ENCODE measurements at places on chromosomes 11 and 22.

DNA sequence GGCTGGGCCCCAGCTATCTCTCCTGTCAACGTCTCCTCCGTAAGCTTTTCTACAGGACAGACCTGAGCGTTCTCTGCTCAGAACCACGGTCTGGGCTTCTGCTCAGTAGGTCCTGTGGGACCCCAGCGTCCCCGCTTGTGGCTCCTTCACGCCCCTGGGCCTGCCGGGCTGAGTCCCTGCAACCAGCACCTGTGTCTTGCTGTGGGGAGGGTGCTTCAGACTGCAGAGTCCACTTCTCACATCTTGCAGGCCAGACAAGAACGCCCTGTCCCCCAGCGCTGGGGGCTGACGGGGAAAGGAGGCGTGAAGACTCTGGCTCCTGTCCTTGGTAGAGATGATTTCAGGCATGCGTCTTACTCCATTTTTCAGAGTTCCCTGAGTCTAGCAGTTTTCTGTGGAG, 1480.8 kb downstream of the BRD1 start:
- no peaks in the 10 kb centered on the region for H3K4me1 ChIP-seq
- H3K36me3 ChIP-seq: no peaks in the 10 kb centered on the region
- H3K27ac ChIP-seq: no peak overlapping the region
- H3K27me3 ChIP-seq: no peaks in the 10 kb centered on the region
- H3K4me3 ChIP-seq: no peak overlapping the region
- no peak for DNase-seq

DNA sequence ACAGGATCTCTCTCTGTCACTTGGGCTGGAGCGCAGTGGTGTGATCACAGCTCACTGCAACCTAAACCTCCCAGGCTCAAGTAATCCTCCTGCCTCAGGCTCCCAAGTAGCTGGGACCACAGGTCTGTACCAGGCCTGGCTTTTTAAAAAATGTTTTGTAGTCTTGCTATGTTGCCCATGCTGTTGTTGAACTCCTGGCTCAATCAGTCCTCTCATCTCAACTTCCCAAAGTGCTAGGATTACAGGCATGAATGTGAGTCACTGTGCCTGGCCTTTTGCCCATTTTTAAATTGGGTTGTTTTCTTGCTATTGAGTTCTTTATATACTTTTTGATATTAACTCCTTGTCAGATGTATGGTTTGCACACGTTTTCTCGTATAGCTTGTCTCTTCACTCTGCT, 33.0 kb upstream of the PITPNB start:
- no peak for DNase-seq
- no peaks in the 10 kb centered on the region for H3K36me3 ChIP-seq
- H3K4me3 ChIP-seq: no peak overlapping the region
- no peak overlapping the region for H3K27ac ChIP-seq

GRCh38 chr11:117385471-117385870, 57.8 kb downstream of the CEP164 start:
- H3K27ac ChIP-seq: no peak overlapping the region
- no peaks in the 10 kb centered on the region for H3K4me1 ChIP-seq
- H3K36me3 ChIP-seq: peaks cover 53% of the 10 kb centered on the region
- no peaks in the 10 kb centered on the region for H3K27me3 ChIP-seq
- no peak for DNase-seq
- H3K4me3 ChIP-seq: no peak overlapping the region

DNA sequence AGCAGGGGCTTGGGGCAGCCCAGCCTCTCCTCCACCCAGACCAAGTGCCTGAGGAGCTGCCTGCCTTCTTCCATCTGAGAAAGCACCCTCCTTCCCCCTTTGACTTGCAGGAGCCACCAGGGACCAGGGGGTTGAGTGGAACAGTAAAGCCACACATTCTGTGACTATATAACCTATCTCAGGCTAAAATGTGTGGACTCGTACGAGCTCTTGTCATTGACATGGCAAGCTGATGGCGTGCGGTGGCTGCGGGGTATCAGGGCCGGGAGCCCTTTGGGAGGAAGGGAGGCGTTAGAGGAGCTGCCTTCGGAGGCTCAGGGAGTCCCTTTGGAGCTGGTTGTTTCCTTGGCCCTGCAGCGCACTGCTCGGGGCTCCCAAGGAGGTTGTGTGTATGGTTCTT, 84.5 kb downstream of the CEP164 start:
- no peaks in the 10 kb centered on the region for H3K27me3 ChIP-seq
- no peak for DNase-seq
- no peak overlapping the region for H3K4me3 ChIP-seq
- peaks cover 46% of the 10 kb centered on the region for H3K36me3 ChIP-seq
- H3K27ac ChIP-seq: no peak overlapping the region

DNA sequence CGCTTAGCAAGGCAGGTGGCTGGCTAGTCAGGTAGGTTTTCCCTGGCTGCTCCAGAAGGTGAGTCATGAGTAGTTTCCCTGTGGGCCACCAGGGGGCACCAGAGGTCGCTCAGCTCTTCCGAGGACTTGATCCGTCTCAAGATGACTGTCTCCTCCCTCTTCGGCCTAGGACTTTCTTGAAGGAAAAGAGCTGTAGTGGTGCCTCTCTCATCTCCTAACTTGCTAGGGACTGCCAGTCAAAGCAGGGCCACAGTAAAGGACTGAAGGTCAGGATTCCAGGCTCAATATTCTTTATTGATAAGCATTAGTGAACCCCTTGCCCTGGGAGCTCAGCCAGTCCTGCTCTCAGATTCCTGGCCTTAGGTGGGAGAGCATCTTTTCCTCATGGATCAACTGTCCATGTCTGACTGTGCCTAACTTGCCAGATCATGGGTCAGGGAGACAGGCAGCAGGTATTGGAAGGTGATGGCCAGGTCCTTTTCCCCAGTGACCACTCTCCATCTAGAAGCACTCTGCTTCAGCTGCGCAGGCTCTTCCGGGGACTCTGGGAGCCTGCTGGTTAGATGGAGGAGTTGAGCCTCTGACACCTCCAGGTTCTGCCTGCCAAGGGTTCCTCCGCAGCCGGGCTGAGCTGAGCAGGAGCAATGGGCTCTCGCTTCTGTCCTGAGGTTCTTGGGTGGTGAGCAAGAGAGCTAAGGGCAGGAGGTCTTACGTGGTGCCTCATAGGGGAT, 1.9 kb downstream of the POLD4 start:
- H3K27ac ChIP-seq: peak overlapping the region; percentile 96
- H3K36me3 ChIP-seq: no peaks in the 10 kb centered on the region
- peak overlapping the region; percentile 85 for H3K4me3 ChIP-seq
- DNase-seq: peak; percentile 41

- H3K4me1 ChIP-seq: peaks cover 56% of the 10 kb centered on the region
- no peak for DNase-seq
- no peak overlapping the region for H3K4me3 ChIP-seq
- no peaks in the 10 kb centered on the region for H3K36me3 ChIP-seq
- H3K27ac ChIP-seq: peak overlapping the region; percentile 79
Observed at GRCh38 chr11:121465709-121466062, 12.9 kb upstream of the SORL1-AS1 start.

GRCh38 chr11:8732748-8733241, 50.2 kb downstream of the RPL27A start:
- H3K4me1 ChIP-seq: peaks cover 48% of the 10 kb centered on the region
- peaks cover 21% of the 10 kb centered on the region for H3K36me3 ChIP-seq
- no peak overlapping the region for H3K4me3 ChIP-seq
- no peaks in the 10 kb centered on the region for H3K27me3 ChIP-seq

- peaks cover 77% of the 10 kb centered on the region for H3K4me1 ChIP-seq
- DNase-seq: peak; percentile 79
- H3K36me3 ChIP-seq: no peaks in the 10 kb centered on the region
Observed at GRCh38 chr11:65489706-65490320, 9.0 kb upstream of the MALAT1 start.

GRCh38 chr11:101817581-101817980, 97.2 kb upstream of the CEP126 start:
- no peaks in the 10 kb centered on the region for H3K27me3 ChIP-seq
- no peak overlapping the region for H3K27ac ChIP-seq
- H3K36me3 ChIP-seq: no peaks in the 10 kb centered on the region
- DNase-seq: no peak

GRCh38 chr11:18012122-18012905, 533 bp downstream of the SERGEF start:
- H3K36me3 ChIP-seq: peaks cover 7% of the 10 kb centered on the region
- peak; percentile 22 for DNase-seq
- no peaks in the 10 kb centered on the region for H3K4me1 ChIP-seq
- peak overlapping the region; percentile 78 for H3K4me3 ChIP-seq

DNA sequence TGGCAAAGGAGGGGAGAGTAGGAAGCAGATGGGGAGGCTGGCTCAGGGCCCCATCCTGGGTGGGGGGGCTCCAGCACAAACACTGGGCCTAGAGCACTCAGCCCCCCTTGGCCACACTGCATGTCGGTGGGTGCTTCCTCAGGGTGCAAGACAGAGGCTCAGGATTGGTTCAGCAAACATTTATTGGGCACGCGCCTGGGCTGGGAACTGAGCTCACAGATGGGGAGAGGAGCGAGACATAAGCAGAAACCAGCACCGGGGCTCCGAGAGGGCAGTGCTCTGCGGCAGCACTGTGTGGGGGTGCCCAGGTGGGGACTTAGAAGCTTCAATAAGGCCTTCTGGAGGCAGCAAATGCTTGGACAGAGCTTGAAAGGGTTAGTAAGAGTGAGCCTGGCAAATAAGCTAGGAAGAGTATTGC, 12.1 kb upstream of the EHD1 start:
- H3K4me3 ChIP-seq: no peak overlapping the region
- peaks cover 18% of the 10 kb centered on the region for H3K4me1 ChIP-seq
- no peak overlapping the region for H3K27ac ChIP-seq
- no peak for DNase-seq
- H3K27me3 ChIP-seq: no peaks in the 10 kb centered on the region

DNA sequence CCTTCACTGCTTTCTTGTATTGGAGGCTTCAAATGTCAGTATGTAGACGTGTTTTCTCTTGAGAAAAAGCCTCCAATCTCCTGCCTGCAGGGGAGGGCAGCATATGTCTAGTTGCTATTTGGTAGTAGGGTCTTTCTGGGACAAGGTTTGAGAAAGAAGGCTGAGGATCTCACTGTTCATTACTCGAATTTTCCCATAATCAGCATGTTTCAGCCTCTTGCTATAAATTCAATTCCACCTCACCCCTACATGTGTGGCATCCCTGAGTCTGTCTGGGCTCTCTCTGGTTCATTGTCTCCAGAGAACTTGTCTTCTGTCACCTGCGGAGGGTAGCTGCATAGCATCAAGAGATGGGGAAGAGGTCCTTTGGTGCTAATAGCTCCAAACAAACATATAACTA, 19.5 kb upstream of the CCDC83 start:
- no peaks in the 10 kb centered on the region for H3K4me1 ChIP-seq
- H3K27ac ChIP-seq: no peak overlapping the region
- H3K4me3 ChIP-seq: no peak overlapping the region
- no peaks in the 10 kb centered on the region for H3K27me3 ChIP-seq

DNA sequence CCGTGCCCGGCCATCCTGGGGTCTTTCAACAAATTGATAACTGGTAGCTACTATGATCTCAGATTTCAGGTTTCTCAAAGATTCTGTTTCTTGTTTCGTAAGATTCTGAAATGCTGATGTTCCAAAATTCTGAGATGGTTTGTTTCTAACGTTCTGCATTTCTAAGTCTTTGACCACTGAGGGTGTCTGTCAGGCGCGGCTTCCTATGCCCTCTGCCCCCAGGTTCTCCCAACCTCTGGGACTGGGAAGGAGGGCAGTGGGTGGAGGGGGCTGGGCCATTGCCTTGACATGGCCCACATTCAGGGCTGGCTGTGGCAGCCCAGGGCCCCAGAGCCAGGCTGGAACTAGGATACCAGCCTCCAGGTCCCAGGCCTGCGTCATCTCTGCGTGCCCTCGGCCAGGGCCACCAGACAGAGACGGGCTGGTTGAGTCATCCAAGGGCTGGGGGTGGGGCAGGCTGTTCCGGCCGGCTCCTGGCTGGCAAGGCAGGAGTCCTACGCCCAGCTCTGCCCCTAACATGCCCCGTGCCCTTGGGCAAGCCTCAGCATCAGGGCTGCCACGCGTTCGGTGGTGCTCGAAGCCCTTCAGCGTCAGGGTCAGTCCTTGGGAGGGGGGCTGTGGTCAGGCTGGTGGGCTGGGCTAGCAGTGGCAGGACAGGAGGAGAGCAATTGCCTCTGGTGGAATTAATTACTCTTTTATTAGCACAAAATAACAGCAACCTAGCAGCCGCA, 5.2 kb downstream of the TMEM134 start:
- H3K4me1 ChIP-seq: no peaks in the 10 kb centered on the region
- peak; percentile 93 for DNase-seq
- H3K4me3 ChIP-seq: peak overlapping the region; percentile 79
- H3K27ac ChIP-seq: peak overlapping the region; percentile 97
- H3K27me3 ChIP-seq: no peaks in the 10 kb centered on the region

DNA sequence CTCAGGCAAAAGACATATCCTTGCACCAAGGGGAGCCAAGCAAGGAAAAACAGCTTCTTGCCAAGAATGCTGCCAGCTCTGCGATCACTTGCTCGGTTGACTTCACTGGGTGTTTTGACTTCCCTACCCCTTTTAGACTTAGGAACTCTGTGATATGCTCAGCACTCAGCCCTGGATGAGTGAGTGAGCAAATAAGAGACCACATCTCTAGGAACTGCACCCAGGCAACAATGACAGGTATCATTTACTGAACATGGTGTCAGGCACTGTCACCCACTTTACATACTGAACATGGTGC, 3.7 kb upstream of the IRAG1 start:
- H3K4me1 ChIP-seq: peaks cover 32% of the 10 kb centered on the region
- H3K27ac ChIP-seq: peak overlapping the region; percentile 90
- H3K27me3 ChIP-seq: no peaks in the 10 kb centered on the region
- no peak for DNase-seq
- no peaks in the 10 kb centered on the region for H3K36me3 ChIP-seq

GRCh38 chr11:502288-503178, 4.5 kb downstream of the RNH1 start:
- H3K27ac ChIP-seq: peak overlapping the region; percentile 96
- H3K4me3 ChIP-seq: peak overlapping the region; percentile 72
- DNase-seq: no peak
- H3K4me1 ChIP-seq: peaks cover 46% of the 10 kb centered on the region

GRCh38 chr11:1936072-1936780, 10.9 kb upstream of the MRPL23 start:
- no peak overlapping the region for H3K4me3 ChIP-seq
- H3K4me1 ChIP-seq: no peaks in the 10 kb centered on the region
- no peak for DNase-seq
- no peaks in the 10 kb centered on the region for H3K36me3 ChIP-seq
- H3K27me3 ChIP-seq: no peaks in the 10 kb centered on the region

- H3K4me3 ChIP-seq: no peak overlapping the region
- H3K36me3 ChIP-seq: no peaks in the 10 kb centered on the region
- no peaks in the 10 kb centered on the region for H3K27me3 ChIP-seq
- H3K27ac ChIP-seq: no peak overlapping the region
Observed at GRCh38 chr11:7376386-7376785, 108.9 kb upstream of the OLFML1 start.

GRCh38 chr22:39463931-39464390, 7.1 kb downstream of the MGAT3 start:
- peaks cover 19% of the 10 kb centered on the region for H3K27me3 ChIP-seq
- no peak for DNase-seq
- no peak overlapping the region for H3K4me3 ChIP-seq
- no peaks in the 10 kb centered on the region for H3K36me3 ChIP-seq
- no peak overlapping the region for H3K27ac ChIP-seq

GRCh38 chr11:73366953-73367352, 9.2 kb upstream of the RELT start:
- no peak overlapping the region for H3K4me3 ChIP-seq
- no peaks in the 10 kb centered on the region for H3K27me3 ChIP-seq

All from tibial artery (tissue), 4 donors.